ENCODE measurements at places on chromosomes 2 and 18.

DNA sequence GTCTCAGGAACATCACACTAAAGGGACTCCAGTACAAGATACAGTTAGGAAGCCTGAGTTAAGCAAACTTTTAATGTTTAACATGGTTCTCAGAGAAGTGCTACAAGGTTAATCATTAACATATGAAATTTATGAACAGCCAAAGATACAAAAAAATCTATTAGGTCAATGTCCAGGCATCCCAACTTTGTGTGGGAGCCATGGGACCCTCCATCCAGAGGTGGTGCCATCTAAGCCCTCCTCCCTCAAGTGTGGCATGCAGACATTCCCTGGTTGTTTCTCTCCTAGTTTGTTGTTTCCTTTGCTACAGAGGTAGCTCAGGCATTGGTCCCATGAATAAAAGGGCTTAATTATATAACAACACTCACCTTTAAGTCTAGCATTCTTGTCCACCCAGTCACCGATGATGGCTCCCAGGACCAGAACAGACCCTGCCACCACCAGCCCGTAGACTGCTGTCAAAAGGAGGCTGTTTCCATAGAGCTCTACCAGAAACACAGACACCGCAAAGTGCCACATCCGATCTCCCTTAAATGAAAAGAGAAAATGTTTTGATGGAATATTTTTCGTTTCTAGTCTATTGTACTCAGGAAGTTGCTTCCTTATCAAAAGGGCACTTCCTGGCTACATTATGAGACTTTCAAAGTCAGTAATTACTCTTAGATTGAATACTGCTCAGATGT, 5.7 kb downstream of the SLC40A1 start:
- no peak for DNase-seq

- DNase-seq = no peak
Observed at GRCh38 chr2:152433289-152433688, 98.3 kb downstream of the FMNL2 start.

DNA sequence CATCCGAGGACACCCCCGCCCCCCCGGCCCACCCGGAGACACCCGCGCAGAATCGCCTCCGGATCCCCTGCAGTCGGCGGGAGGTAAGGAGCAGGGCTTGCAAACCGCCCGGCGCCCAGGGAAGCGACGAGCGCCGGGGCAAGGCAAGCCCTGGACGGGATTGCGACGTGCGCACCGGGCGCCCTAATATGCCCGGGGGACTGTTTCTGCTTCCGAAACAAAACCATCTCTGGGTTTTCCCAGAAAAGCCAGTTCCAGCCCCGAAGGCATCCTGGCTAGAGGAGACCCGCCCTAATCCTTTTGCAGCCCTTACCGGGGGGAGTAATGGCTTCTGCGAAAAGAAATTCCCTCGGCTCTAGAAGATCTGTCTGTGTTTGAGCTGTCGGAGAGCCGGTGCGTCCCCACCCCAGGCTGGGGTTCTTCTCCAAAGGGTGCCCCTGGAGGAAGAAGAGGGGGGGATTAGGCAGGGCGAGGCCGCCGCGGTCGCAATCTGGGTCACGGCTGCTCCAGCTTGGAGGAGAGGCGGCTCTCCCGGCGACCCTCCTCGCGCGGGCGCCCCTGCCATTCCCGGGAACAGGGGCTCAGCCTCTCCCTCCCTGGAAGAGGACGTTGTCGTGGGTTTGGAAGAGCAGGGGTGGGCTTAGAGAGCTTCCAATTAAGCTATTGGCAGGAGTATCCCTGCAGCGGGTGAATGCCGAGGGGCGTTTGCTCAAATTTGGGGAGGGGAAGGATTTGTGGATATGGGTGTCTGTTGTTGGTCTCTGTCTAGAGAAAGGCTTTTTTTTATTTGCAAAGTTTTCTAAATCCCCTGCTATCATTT, 521 bp downstream of the MYCN start:
- DNase-seq = no peak

GRCh38 chr2:240249423-240250149, 109.1 kb upstream of the OTOS start:
- no peak for DNase-seq

DNA sequence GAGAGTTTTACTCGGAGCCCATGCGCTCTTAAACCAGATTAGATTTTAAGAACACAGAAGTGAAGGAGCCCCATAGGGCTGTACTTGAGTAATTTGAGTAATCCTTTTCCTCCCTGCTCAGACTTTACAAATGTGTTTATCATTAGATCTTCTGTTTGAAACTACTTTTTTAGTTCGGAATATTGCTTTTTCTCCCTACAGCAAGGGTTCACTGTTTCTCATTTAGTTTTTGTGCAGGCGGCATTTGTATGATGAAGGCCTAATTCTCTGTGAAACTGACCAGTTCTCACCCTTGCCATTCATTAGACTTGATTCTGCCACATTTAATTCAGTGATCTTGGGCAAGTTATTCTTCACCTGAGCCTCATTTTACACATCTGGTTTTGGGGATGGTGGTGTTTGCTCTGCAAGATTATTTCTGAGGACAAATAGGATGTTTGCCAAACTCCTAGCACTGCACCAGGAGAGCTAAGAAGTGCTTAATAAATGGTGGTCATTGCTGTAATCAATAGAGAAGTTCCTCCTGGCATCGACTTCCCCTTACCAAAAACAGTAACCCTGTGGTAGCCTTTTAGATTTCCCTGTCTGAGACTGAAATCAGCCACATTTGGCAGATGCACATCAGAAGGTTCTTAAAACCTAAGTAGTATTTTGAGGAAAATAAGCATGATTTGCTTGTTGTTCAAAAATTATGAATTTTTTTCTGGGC, 2.2 kb downstream of the B3GNT2 start:
- DNase-seq = no peak

DNA sequence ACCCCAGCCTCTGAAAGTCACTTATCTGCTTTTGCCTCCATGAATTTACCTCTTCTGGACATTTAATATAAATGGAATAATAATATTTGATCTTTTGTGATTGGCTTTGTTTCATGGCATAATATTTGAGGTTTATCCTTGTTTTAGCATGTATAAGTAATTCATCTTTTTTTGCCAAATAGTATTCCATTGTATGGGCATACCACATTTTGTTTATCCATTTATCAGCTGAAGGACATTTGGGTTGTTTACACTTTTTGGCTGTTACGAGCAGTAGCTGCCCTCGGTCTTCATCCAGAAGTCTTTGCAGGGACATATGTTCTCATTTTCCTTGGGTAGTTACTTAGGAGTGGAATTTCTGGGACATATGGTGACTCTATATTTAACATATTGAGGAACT, 53.0 kb upstream of the SMIM21 start:
- no peak for DNase-seq

DNA sequence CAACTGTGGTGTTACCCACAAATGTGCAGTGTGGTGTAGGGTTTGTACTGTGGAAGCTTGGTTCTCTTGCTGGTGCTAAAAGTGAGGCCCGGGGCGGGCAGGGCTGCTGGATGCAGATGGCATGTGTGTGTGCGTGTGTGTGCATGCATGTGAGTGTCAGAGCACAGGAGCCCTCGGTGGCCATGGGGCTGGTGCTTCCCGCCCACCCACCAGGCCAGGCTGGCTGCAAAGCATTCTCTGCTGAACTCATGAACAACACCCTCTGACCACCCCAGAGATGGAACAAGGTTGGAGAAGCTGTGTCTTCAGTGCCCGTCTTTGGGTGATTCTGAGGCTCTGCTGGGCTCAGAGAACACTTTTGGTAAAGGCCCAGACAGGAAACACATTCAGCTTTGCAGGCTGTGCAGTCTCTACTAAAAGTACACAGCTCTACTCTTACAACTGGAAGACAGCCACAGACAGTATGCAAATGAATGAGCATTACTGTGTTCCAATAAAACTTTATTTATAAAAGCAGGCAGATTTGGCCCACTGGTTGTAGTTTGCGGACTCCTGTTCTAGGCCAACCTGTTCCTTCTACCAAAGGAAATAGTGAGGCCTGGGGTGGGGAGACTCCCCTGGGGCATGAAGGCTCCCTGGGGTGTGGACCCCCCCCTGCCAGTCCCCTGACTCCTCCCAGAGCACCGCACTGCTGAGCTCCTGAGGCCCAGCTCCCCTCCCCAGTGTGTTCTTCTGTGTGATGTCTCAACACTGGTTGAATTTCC, 225.3 kb upstream of the HDAC4 start:
- DNase-seq = no peak

- DNase-seq = no peak
Observed at GRCh38 chr18:13457327-13457726, 238.8 kb downstream of the LDLRAD4 start.

- no peak for DNase-seq
Observed at GRCh38 chr2:121977326-121977725, 221.9 kb downstream of the TSN start.

- no peak for DNase-seq
Observed at GRCh38 chr2:197388866-197389587, 45.8 kb downstream of the SF3B1 start.

DNA sequence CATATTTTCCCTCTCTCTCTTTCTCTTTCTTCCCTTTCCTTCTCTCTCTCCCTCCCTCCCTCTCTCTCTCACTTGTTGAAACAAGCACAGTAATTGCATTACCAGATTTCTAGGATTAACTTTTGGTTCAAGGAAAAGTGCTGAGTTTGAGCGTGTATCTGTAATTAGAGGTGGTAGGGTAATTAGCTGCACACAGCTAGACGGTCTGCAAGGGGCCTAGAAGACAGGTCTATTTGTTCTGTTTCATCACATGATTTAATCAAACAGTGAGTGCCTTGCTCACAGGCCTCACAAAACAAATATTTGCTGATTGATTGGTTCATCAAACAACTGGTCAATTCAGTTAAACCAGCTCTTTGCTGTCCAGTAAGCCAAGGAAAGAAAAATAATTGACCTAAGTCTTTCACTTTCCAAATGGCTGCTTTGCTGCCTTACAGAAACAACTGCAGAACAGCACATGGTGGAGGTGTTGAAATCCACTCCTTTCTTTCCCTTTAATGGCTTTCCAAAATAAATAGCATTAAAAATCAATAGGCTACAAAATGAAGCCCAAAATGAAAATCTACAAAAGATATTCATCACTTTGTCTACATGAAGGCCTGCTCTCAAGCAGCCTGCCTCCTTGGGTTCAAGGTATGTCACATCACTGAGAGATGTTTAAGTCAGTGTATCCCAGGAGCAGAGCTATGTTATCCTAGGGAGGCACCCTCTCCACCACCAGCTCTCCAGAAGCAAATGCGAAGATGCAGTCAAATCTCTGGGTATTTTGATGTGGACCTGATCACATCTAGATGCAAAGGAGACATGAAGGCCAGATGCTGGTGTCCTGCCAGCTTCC, 264.4 kb upstream of the SIX2 start:
- DNase-seq = no peak

DNA sequence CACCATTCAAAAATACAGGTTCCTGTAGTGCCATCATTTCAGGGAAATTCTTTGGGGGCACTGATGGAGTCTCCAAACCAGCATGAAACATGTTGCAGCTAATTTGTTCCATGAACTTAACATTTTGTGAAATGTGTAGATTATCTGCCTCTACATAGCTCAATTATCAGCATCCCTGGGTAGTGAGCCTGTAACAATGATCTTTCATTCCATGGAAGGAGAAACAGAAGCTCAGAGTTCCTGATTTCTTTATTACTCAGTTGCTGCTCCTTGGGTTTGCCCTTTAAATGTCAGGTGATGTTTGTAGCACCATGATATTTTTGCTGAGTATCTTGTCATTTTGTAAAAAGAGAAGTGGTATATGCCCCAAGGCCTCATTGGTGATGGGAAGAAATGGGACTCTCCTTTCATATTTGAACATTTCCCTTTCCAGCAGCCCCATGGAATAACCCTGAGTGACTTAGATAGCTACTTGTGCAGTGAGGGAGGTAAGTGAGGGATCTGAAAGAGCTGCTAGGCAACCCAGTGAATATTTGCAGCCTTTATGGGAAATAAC, 146.9 kb downstream of the CERS6 start:
- no peak for DNase-seq

DNA sequence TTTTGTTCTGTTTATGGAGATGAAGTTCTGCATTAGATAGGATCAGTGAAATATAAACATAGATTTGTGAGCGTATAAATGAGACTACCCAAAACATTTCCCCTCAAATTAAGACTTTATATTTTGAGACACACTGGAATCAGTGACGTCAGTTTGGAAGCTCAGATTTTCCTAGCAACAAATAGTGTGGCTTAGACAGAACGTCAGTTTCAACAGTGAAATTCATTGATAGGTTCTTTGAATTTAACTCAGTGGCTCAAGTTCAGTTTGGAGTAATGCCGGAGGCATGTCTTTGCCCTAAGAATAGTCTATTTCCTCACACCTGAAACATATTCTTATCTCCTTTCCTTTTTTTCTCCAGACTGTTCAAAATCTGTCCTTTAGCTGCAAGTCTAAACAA, 113.6 kb upstream of the ARHGAP15 start:
- no peak for DNase-seq

- no peak for DNase-seq
Observed at GRCh38 chr18:76688724-76689472, 133.5 kb upstream of the ZNF236 start.

- no peak for DNase-seq
Observed at GRCh38 chr2:98480598-98480997, 35.9 kb downstream of the INPP4A start.

DNA sequence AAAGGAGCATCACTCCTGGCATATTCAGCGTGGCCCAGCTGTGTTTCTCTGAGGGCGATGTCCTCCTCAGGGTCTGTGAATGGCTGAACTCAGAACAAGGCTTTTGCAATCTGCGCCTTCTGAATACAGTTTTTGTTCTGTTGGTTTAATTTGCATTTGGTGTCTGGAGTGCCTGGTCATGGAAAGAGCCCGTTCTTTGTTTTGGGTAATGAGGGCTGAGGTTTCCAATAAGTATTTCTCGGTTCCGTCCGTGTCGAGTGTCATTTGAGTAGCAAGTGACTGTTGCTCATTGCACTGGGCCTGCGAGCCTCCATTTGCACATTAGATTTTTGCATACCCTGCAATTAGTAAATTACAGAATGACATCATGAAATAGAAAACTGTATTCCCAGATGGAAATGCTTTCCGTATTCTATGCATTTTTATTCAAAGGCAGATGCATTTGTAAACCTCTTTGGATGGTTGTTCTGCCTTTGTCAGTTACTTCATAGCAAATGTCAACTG, 57.3 kb downstream of the NEDD4L start:
- DNase-seq = no peak

DNA sequence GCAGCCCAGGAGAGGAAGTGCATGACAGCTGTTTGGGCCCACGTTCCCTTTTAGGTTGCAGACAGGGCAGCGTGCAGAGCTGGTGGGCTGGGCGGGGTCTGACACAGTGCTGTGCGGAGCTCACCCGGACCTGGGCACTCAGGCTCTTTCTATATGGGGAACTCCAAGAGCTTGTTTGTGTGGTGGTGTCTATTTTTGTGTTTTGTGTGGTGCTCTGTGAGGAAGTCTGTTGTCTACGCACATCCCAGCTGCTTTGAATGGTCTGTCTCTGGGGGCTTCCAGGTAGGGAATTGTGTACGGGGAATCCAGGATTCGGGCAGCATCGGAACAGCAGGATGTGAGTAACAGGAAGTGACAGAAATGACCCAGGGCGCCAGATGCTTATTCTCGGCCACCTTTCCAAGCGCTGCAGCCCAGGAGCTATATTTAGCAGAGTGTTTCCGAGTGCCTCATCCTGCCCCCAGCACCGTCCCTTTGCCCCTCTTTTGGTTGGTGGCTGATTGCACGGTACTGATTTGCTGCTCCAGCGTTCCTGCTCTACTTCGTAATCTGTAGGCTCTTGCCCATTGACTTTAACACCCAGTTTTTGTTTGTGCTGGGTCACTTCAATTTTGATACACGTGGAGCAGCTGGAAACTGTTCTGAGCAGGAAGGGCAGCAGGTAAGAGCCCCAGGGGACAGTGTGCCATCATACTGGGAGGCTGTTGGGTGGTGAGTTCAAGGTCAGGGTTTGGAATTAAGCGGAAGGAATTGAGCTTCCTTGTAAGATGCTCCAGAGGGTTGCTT, 64.7 kb downstream of the DGKD start:
- DNase-seq = no peak

GRCh38 chr18:79323471-79323870, 72.3 kb upstream of the NFATC1 start:
- no peak for DNase-seq
